NCI-H460 (cell line): ENCODE measurements at places on chromosomes 16 and 17. TPM values are rescaled to one million over a fixed set of nuclear protein-coding genes. Genes with fewer than 3 reads are reported as not detected.

DNA sequence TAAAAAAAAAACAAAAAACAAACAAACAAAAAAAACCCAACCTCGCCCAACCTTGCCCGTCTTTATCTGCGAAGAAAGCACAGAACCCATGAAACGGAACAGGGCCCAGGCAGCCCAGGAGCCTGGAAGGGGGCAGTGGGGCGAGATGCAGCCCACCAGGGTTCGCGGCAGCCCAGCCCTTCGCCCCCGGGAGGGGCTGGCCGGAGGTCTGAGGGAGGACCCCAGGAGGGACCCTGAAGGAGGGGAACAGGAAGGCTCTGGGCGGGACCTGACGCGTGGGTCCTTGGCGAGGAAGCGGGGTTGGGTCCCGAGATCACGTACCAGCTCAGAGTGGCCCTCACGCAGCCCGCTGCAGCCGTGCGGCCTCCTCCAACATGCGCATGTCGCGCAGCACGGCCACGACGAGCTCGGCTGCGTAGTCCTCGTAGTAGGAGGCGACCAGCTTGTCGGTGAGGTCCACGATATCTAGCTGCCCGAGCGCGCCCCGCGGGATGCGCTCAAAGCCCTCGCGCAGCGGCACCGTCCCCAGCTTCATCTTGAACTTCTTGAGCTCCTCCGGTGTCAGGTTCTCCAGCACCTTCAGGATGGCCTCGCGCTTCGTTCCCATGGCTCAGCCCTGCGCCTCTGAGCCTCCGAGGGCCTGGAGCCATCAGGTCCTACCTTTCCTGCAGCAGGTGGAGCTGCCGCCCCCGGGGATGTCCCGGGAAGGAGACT, at the start of gene PYDC1:
TSS of gene PYDC1 (minus strand) at position 714 of the 714 bp plus-strand sequence. CDS start at position 607, 107 bp downstream.
- DNase-seq, result no peak

- no peak for DNase-seq
These were observed 31.0 kb downstream of the PMM2 start for GRCh38 chr16:8828541-8829165.

DNA sequence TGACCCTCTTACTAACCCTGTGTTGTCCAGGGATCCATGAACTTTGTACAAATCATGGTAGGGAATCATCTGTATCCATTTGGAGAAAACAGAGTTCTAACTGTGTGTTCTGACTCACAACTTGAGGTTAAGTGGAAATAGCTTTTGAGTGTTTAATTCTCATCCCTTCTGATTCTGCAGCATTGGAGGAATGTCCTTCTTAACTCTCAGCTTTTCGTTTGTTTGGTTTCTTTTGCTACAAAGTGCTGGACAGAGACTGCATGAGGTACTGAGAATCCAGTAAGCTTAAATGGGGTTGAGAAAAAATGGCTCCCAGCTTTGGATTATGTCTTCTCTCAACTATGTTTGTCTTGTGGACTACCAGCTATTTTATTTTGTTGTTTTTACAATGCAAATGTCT, 352.1 kb upstream of the KIF2B start:
- DNase-seq, result no peak

DNA sequence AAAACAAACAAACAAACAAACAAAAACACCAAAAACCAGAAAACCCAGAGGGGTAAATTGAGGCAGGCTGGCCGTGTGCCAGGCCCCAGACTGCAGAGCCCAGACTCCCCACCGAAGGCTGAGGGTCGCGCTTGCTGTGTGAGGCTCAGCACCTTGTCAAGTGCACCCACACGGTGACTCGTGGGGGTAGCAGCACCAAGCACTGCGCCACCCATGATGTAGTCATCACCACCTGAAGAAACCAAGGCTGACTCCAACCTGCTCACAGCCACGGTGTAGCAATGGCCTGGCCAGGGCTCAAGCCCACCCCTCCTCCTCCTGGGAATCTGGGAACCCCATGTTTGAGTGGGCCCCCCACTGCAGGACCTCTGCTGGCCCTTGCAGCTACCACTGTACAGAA, 11.9 kb downstream of the MCRIP1 start:
- DNase-seq, result no peak

DNA sequence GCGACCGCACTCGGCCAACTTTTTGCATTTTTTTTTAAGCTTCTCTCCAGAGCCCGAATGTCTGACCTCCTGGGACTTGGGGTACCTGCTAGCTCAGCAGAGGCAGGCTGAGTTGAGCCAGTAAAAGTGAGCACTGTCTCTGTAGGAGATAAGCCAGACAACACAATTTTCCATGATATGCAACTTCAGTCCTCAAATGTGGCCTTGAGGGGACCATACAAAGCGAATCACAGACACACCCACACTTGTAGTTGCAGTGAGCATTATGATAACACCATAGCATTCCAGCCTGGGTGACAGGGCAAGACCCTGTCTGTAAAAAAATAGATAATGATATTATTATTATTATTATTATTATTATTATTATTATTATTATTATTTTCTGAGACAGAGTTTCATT, 2.6 kb downstream of the DPEP2 start:
- DNase-seq, result no peak

DNA sequence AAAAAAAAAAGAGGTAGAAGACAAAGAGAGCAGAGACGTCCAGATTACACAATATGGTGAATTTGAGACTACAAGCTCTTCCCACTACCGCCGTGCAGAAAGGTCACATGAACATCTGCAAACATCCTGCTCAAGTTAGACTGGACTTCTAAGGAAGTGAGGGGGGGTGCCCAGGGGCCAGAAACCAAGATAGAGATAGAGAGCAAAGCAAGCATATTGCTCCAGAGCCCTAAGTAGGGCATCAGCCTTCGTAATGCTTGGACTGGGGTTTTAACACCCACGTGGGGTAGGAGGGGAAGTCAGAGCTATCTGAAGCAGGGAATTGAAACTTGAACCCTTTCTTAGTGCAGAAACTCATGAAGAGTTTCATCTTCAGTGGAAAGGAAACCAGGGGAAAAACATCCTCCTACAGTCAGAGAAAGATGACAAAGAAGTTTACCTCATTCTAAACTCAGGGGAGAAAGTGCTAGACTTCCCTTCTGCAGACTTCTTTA, 8.7 kb downstream of the CLEC19A start:
- DNase-seq, result no peak

Gene SCNN1B
- not detected in 2 replicates for total RNA-seq

Gene CDRT15
- total RNA-seq, result not detected in 2 replicates
